ENCODE measurements at places on chromosomes 6 and 20.

GRCh38 chr6:5132731-5133130 is 47.6 kb downstream of the PPP1R3G start:
- no peak for DNase-seq

DNA sequence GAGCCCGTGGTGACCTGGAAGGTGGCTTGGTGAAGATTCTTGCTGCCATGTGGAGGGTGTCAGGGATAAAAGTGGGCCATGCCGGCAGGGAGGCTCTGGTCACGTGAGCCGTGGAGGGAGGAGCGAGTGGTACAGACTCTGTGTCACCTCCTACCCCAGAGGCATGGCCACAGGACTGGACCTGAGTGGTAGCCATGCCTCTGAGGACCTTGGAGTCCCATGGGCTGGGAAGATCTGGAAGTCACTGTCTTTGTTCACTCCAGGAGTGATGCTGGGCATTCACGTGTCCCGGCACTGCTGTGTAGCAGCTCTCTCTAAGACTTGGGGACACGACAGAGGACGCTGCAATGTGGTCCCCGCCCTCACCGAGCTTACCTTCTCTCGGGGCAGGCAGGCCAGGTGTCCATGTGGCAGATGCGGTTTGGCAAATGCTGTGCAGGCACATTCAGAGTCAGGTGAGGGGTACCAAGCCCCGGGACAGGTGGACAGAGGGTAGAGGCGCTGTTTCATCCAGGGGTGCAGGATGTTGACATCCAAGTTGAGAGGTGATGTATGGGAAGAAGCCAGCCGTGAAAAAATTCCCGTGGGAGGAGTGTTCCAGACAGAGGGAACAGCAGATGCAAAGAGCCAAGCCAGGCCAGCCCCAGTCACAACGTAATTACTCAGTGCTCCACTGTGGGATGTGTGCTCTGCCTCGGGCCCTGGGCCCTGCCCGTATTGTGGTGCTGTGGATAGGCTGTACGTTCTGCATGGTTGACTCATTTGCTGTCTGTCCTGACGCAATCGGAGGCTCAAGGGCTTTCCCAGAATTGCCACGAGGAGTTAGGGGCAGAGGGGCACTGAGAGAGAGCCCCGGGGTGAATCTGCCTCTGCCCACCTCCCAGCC is 307.8 kb downstream of the TAF4 start:
- DNase-seq = no peak

DNA sequence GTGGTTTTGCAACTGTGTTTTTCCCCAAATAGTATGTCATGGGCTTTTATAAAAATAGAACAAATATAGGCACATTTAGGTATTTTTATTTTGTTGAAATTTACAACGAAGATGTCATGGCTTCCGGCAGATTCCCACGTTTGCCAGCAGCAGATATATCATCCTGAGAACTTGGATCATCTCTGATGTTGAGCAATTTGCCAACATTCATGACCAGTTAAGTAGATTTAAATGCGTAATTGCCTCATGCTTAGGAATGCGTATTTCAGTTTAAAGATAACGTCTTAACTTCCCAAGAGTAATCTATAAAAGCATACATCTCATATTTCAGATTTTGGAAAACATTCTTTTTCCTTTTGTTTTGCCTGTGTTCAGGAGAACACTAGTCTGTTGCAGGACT is 457.8 kb downstream of the QKI start:
- DNase-seq = no peak

- no peak for DNase-seq
Observed at GRCh38 chr6:167514524-167514923, 189.6 kb downstream of the TTLL2 start.

DNA sequence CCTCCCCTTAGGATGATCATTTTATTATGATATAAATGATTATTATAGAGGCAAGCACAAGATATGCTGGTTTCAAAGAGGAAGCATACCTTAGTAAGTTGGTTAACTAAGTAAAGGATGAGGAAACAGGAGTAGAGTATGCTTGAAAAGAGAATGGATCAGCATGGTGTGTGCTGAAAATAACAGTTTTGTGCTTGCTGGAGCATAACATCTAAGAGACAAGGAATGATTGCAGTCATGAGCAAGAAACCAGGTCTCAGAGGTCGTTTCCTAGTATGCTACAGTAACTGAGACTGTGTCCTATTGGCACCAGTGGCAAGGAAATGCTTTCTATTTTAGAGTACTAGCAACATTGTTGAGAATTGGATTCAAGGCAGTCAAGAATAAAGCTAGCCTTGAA is 34.1 kb downstream of the CDC40 start:
- DNase-seq = no peak

GRCh38 chr6:56353860-56354259 is 106.5 kb upstream of the COL21A1 start:
- DNase-seq = no peak

DNA sequence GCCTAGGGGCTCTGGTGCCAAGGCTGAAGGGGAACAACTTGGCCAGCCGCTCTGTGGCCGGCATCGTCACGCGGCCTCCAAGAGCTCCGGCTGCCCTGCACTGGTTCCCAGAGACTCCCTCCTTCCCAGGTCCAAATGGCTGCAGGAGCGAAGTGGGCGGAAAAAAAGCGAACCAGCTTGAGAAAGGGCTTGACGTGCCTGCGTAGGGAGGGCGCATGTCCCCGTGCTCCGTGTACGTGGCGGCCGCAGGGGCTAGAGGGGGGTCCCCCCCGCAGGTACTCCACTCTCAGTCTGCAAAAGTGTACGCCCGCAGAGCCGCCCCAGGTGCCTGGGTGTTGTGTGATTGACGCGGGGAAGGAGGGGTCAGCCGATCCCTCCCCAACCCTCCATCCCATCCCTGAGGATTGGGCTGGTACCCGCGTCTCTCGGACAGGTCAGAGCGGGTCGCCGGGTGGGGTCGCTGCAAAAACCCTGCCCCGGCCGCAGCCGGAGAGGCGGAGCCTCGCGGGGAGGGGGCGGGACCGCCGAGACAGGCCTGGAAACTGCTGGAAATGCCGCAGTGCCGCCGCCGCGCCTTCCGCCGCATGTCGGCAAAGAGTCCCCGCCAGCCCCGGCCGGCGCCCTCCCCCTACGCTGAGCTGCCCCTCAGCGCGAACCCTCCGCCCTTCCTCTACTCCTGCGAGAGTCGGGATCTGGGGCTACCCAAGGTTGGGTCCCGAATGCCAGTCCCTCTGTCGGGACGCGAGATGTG is 814 bp upstream of the HSP90AB1 start:
- peak; percentile 82 for DNase-seq

- no peak for DNase-seq
Observed at GRCh38 chr20:38165966-38166702, 1.1 kb upstream of the TGM2 start.

DNA sequence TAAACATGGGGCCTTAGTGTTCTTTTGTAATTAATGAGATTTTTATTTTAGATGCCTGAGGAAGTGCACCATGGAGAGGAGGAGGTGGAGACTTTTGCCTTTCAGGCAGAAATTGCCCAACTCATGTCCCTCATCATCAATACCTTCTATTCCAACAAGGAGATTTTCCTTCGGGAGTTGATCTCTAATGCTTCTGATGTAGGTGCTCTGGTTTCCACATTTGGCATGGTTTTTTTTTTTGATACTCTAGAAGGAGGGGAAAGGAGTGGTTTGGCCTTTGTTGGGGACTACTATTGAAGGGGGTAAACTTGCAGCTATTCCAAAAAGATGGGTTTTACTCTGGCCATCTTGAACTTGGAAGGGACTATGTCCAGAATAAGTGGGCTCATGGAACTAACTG is 1.7 kb downstream of the HSP90AB1 start:
- DNase-seq = no peak

DNA sequence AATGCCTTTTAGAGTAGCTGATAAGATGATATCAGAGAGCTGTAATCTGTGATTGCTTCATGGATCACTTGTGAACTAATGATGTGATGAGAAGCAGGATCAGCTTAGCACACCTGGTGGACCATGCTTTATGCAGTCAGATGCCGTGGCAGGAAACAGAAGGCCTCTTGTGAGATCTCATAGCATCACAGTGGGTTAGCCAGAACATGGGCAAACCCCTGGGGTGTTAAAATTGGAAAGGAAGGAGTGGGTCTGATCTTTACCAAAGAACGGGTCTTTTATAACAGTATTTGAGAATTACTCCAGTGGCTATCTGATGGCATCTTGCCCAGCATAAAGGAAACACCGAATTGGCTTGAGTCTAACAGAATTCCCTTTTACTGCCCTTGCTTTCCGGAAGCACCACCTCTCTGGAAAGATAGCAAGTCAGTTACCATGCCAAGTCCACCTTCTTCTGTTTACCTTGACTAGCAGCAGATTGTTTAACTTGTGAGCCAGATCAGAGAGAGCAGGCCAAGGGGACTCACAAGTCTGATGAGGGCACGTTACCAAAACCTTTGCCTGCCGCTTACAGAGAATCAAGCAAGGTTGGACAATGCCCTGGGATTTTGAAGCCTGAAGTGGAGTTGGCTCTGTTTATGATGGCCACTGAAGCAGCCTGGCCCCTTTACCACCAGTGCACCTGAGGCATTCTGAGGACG is 20.9 kb upstream of the SRF start:
- no peak for DNase-seq

DNA sequence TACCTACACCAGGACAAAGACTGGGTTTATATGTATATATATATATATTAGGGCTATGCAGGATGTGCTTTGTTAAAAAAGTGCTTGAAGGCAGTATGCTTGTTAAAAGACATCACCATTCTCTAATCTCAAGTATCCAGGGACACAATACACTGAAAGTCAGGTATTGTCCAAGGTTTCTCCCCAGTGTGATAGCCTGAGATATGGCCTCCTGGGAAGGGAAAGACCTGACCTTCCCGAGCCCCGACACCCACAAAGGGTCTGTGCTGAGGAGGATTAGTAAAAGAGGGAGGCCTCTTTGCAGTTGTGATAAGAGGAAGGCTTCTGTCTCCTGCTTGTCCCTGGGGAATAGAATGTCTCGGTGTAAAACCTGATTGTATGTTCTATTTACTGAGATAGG is 156.9 kb downstream of the GPX5 start:
- no peak for DNase-seq

GRCh38 chr6:33935439-33936080 is 131.8 kb upstream of the MLN start:
- DNase-seq = no peak

DNA sequence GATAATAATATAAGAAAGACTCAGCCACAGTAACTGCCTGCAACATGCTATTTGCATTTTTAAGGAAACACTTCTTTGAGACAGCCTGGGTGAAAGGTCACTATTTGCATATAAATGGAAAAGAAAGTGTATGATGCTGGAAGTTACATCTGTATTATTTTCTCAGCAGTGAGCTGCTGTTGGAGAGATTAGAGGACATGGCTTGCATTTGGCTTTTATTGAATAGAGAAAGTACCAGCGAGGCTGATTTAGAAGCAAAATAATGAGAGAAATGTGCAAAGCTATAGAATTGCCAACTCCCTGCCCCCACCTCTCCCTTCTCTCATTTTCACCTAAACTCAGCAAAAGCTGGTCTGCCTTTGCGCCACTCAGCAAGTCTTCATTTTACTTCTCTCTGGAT is 12.7 kb downstream of the MYT1 start:
- no peak for DNase-seq

DNA sequence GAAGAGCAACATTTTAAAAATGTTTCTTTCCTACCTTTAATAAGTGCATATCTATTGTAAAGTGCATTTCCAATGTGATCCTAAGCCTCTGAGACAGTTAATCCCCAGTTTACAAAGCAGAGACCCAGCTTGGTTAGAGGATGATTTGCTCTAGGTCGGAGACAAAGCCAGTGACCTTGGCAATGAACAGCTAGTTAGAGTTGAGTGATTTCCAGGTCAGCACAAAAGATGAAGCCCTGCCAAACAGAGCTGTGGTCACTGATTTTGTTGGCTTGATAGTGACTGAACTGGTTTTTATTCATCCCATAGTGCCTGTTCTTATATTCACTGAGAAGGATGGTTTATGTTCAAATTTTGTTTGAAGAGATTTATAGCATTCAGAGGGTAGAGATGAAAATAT is 56.6 kb upstream of the CD83 start:
- no peak for DNase-seq

- peak; percentile 28 for DNase-seq
Observed at GRCh38 chr6:144809120-144809519, 524.0 kb downstream of the UTRN start.

GRCh38 chr20:24455081-24455480 is 14.3 kb upstream of the SYNDIG1 start:
- DNase-seq = no peak

DNA sequence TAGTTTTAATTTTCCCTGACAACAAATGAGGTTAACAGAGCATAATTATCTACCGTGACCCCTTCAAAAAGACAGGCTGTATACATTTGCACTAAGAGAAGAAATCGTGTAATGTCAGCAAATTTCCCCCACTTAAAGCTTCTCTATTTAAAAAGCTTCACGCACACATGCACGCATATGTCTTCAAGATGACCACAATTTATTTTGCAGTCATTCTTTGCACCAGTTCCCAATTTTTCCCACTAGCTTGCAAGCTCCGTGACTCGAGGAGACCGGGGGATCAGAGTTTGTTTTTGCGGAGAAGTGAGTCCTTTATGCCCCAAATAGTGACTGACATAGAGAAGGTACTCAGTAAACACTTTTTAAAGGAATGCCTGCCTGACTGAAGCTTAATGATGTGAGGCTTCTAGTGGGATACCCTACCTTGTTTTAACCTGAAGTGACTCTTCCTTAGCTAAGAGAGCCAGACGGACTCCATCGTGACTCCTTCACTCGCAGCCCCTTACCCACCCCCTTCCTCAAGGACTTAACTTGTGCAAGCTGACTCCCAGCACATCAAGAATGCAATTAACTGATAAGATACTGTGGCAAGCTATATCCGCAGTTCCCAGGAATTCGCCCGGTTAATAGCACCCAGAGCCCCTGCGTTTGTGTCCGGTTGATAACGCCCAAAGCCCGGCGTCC is 9.3 kb upstream of the NQO2 start:
- peak; percentile 22 for DNase-seq

GRCh38 chr20:63025534-63026331 is 19.0 kb upstream of the BHLHE23 start:
- DNase-seq = no peak

- DNase-seq = no peak
Observed at GRCh38 chr6:20147469-20147868, 64.8 kb downstream of the MBOAT1 start.

DNA sequence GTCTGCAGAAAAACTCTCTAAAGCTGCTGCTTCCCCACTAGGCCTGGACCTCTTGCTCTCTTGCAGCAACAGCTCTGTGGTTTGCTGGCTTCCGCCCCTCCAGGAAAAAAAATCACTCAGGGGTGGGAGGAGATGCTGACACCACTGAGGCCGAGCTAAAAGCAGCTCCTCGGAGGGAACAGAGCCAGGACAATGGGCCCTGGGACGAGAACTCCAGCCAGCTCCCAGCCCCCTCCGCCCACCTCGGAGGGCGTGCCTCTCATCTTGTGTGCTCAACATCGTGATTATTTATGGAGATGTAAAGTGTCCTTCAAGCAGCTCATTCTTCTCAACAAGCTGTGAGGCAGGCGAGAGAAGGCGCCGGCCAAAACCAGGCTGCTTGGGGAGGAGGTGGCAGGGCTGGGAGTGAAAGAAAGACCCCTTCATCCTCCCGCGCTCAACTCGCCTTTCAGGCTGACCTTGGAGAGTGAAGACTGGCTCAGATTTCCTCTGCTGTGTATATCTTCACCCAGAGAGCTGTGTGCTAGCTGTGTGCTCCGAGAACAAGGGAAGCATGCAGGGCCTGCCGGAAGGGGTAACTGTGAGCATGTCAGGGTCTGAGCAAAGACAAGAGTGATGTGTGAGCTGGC is 53.5 kb upstream of the LRFN2 start:
- DNase-seq = no peak

GRCh38 chr6:115613488-115613887 is 447.2 kb downstream of the FRK start:
- no peak for DNase-seq

GRCh38 chr6:40347571-40348011 is 239.6 kb downstream of the LRFN2 start:
- no peak for DNase-seq
